ENCODE measurements at places on chromosomes 6 and 20.

DNA sequence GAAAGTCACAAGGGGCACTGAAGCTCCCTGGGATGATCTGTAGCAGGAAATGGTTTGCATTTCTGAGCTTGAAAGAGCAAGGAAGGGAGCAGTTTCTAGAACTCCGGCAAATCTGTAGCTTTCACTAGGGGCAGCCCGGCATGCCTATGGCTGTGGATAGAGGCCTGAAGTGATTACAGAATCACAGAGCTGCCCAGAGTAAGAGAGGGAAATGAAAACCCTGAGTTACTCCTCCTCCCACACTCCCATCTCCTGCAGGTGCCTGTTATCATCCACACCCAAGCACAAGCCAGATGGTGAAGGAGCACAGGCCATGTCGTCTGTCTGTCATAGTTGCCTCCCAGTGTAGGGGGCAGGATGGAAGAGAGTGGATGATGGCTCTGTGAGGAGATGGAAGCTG, 37.1 kb downstream of the HLA-F start:
- no peak for DNase-seq

DNA sequence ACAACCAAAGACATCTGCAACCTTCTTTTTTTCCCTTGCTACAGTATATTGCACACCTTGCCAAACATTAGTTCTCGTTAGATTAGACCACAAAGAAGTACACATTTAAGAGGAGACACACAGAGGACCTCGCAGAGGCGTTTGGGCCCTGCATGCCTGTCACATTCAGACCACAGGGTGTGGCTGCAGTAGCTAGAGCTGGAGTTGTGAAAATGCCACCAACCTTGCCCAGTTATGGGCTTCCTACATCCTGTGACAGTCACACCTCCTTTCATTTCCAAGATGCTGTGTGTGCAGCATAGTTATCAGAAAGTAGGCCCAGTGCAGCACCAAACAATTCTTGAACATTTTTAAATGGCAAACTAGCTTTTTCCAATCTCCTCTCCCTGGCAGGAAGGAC, 2.4 kb downstream of the SYNE1 start:
- DNase-seq: no peak

- no peak for DNase-seq
These were observed 27.0 kb downstream of the SLC17A1 start for GRCh38 chr6:25804804-25805203.

DNA sequence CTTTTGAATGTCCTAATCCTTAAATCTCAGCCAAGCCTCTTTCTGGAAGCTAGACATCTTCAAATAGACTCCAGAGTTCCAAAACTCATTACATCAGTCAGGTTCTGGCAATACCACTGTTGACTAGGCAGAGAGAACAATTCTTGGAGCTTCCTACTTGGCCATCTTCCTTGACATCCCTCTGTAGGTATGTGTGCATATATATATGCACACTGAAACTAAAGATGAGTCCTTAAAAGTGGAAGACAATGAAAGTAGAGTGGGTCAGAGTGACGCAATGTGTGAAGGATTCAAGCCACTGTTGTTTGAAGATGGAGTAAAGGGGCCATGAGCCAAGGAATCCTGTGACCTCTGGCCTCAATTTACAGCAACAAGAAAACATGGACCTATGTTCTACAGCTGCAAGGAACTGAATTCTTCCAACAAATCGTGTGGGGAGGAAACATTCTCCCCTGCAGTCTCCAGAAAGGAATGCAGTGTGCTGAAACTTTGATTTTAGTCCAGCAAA, 18.7 kb upstream of the DUSP22 start:
- DNase-seq: peak; percentile 69

GRCh38 chr20:40160097-40160550, 528.9 kb downstream of the MAFB start:
- DNase-seq: peak; percentile 64

DNA sequence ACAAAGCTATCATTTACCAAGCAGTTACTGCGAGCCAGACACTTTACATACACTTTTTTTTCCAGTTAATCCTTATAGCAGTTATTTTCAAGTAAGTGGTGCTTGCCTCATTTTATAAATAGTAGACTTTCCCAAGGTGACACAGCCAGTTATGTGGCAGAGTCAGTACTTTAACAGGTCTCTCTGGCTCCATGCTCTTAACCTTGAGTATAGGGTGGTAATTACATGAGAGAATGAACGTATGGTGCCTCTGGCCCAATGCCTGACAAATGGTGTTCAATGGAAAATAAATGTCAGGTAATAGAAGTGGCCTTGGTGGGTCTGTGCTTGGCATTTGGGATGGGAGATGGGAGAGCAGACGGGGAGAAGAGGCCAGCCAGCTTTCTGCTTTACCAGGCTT, 316.3 kb downstream of the SLC35F1 start:
- DNase-seq: no peak

- no peak for DNase-seq
These were observed 85.4 kb upstream of the FOXQ1 start for GRCh38 chr6:1226277-1227099.

DNA sequence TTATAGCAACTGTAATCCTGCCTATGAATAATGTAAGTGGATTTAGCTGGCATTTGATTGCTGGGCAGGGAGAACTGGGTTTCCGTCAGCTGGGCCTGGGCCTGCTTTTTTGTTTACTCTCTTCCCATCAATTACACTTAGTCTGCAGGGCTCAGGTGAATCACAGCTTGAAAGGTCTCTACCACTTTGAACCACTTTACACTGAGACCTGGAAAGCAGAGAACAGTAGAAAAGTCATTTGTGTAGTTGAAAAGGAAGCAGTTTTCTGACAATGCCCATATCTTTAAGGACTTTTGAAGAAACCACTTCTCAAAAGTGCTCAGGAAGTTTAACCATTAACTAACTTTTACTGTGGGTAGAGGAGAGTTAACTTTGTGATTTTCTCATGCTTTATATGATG, 315.4 kb upstream of the SASH1 start:
- DNase-seq: no peak

DNA sequence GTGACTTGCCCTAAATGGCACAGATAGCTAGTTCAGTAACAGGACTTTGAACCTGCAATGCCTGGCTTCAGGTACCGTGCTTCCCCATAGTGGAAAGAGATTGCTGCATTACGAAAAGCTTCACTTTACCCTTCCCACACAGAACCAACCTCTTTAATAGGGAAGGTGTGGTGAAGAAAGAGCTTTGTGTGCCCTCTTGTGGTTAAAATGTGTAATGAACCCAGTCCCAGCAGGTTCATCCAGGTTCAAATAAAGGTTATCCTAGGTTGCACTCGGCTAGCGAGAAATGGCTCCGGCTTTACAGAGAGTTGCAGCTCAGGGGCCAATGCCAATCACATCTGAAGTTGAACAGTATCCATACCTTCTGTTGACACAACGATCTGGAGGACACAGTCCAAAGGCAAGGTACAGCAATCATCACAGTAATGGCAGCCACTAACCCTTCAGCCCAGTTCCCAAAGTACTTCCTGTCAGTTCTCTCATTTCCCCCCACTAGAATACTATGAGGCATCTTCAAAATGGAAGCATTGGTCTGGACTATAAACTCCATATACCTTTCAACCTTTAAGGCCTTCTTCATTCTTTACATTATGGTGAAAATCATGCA, 3.0 kb downstream of the DEFB115 start:
- no peak for DNase-seq

GRCh38 chr20:5168651-5169396, 42.0 kb downstream of the CDS2 start:
- peak; percentile 47 for DNase-seq

DNA sequence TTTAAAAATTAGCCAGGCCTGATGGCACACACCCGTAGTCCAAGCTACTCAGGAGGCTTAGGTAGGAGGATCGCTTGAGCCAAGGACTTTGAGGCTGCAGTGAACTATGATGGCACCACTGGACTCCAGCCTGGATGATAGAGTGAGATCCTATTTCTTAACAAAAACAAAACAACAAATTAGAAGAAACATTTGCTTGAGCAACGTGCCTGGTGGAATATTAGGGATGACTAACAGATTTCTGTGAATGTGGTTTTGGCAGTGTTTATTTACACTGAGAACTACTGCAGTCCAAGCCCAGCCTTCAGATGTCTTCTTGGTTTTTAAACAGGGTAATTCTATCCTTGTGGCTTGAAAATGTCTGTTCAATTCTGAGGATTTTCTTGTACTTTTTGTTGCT, 9.2 kb downstream of the PPP1R3G start:
- peak; percentile 96 for DNase-seq

- DNase-seq: no peak
These were observed 254.7 kb downstream of the GMPR start for GRCh38 chr6:16493112-16493511.

DNA sequence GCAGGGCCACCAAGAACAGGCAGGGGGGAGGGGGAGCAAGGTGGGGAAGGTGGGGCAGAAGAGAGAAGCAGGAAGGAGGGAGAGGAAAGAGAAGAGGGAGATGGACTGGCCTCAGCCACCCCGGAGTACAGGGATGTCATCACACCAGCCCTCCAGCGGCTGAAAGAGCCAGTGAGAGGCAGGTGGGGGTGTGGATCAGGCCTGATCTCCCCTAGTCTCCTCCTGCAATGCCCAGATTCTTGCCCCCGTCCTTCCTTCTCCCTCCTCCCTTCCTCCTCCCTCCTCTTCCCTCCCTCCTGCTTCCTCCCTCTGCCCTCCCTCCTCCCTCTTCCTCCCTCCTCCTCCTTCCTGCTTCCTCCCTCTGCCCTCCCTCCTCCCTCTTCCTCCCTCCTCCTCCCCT, 61.5 kb downstream of the YTHDF1 start:
- no peak for DNase-seq

- DNase-seq: no peak
These were observed 10.9 kb downstream of the IL20RA start for GRCh38 chr6:137033828-137034227.

GRCh38 chr6:583116-583515, 73.8 kb downstream of the HUS1B start:
- no peak for DNase-seq

DNA sequence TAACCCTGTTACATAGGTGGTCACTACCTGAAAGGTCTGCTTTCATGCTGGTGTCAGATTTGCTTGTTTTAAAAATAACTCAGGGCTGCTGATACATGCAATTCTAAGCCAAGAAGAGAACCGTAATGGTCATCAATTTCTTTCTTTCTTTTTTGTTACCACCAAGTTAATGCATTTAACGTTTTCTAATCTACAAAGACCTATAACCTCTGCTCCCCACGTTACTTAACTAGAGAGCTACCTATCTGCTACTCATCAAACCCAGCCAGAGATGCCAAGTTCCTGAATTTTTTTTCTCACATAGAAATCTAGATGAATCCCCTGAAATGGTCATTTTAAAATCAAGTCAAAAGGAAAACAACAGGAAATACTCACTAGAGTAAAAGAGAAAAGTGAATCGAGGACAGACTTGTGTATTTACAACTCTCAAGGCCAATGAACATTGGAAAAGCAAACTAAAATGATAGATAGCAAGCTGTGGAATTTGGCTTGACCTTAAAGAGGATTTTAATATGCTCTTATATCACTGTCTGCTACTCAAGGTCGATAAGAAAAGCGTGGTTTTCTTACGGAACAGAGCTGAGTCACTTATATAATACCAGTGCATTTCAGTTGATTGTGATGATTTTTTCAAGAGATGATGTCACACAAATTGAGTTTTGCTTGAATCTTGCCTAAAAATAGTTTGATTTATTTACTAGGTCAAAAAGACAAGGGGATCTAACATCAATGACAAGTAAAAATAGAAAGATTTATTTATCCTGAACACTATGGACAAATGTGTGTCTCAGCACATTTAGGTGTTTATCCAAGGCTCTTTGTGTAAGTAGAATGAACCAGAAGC, 67.9 kb downstream of the SGK1 start:
- DNase-seq: peak; percentile 57

GRCh38 chr6:153436351-153436750, 305.3 kb upstream of the RGS17 start:
- DNase-seq: no peak

DNA sequence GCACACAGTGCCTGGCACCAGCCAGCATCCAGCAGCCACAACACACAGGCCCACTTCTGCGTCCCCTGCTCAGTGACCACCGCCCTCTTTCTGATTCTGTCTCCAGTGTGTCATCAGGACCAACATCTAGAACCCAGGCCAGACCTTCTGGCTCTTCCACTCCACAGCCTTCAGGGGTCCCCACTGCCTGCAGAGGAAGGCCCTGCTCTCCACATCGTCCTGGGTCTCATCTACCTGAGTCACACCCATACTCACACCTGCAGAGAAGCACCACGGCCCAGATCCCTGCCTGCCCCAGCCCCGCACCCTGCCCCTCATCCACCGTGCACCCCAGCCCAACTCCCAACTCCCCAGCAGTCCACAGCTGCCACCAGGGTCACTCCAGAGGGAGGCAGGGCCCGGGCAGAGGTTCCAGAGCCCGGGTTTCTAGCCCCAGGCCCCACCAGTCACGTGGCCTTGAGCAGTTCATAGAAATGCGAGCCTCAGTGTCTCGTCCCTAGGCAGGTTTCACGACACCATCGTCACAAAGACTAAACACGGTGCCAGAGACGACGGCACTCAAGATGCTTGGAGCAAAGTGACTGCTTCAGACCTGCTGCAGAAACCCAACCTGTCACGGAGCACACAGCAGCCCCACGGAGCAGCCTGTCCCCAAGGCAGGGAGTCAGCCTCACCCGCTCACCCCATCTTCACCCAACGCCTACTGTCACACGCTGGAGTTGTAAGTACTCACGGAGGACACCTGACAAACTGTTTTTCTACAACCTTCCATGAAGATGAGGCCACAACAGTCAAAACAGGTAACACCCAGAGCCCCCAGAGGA, 16.1 kb downstream of the TAF4 start:
- no peak for DNase-seq

DNA sequence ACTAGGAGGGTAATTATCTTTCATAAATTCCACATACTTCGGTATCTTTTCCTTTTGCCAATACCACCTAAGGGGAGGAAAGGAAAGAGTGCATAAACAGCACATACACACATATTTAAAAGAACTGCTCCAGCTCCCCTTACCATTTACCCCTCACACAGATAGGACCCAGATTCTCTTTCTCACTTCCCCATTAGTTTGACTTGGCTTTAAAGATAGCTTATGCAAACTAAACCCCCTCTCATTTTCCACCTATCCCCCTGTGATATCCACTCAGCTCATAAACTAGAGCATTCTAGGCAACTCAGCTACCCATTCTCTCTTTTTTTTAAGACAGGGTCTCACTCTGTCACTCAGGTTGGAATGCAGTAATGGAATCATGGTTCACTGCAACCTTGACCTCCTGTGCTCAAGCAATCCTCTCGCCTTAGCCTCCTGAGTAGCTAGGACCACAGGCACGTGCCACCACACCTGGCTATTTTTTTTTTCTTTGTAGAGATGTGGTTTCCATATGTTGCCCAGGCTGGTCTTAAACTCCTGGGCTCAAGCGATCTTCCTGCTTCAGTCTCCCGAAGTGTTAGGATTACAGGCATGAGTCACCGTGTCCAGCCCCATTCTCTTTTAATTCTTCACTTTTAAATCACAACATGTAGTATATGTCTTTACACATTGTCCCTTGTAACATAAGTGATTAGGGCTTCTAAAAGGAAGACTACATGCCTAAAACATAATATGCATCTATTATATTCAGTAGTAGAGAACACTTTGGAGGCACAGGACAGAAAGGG, 4.0 kb downstream of the FUCA2 start:
- DNase-seq: peak; percentile 21

GRCh38 chr20:2246069-2246491, 49.7 kb upstream of the TGM3 start:
- no peak for DNase-seq

Measured in fibroblast of mammary gland (primary cell).